ENCODE measurements at places on chromosomes 6 and 20.
A peak's percentile ranks its signal among the peaks of the same experiment; 100 is the strongest.

DNA sequence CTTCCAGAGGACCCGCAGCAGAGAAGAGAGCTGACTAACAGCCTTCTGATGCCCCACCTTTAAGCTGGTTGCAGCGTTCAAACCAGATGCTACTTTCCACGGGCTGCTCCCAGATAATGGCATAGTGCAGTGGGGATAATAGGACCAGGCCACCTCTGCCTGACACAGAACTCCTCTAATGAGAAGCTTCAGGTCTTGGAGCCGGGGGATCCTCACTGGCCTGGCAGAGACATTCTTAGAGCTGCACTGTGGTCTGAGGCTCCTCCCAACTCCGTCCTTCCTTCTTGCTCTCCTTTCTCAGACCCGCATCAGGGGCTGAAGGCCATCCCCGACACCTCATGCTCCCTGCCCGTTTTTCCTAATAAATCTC, 206.6 kb upstream of the MARCKS start:
- DNase-seq = no peak

DNA sequence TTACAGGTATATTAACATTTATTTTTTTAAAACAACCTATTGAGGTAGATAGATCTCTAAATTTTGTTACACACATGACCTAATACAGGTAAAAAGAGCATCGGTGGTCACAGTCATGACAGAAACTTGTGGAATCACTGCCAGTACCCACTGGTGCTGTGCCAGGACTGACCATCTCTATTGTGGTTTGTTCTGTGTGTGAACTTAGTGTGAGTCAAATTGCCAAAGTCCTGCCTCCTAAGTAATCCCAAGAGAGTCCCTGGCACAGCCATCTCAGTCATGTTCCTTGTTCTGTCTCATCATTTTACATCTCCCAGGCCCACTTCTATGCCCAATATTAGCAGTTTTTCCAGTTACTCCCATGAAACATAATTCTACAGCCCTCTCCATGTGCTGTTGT, 21.4 kb downstream of the GSTA2 start:
- peak; percentile 18 for DNase-seq

DNA sequence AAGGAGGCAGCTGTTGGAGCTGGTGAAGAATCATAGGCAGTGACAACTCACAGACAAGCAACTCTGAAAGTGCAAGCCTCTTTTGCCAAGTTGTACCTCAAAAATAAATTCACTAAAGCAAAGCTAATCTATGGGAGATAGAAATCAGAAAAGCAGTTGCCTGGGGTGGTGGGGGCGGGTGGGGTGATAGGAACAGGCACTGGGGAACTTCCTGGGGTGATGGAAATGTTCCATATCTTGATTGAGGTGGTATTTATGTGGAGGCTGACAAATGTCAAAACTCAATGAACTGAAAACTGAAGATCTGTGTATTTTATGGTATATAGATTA, 52.4 kb downstream of the ATP9A start:
- DNase-seq = no peak

- no peak for DNase-seq
These were observed 242.5 kb downstream of the PACRG start for GRCh38 chr6:162970246-162970645.

DNA sequence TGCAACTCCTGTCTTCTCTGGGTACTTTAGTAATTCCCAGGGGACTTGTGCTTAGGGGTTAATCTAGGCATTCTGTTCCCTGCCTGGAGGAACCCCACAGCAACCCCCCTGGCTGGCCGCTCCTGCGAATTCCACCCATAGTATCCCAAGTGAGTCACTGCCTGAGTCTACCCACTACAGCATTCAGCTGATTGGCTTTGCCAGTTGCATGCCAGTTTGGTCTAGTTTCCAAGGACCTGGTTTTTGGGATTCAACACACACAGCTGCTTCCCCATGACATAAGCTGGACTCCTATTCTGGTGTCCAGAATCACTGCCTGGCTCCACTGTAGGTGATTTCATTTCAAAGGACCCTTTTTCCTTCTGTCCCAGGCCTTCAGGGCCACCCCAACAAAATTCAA, 40.3 kb downstream of the PLCG1 start:
- peak; percentile 92 for DNase-seq

DNA sequence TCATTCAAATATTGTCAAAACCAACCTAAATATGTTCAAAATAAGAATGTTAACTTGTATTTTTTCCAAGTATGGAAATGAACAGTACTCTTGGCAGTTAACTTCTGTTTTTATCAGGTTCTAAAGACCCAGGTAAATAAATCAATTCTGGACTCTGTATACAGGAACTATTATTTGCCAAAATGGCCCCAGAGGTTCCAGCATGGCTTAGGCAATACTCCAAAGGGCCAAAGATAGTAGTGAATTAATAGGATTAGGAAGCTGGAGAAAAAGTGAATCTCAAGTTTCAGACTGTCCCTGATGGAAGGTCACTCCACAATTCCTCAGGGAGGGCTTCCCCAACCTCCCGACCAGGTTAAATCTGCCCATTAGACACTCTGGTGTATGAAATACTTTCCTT, 6.7 kb downstream of the BACH2 start:
- no peak for DNase-seq

- peak; percentile 82 for DNase-seq
These were observed 78.4 kb downstream of the ADTRP start for GRCh38 chr6:11700118-11700718.

GRCh38 chr20:58645412-58645968, 5.6 kb upstream of the STX16 start:
- DNase-seq = peak; percentile 73

DNA sequence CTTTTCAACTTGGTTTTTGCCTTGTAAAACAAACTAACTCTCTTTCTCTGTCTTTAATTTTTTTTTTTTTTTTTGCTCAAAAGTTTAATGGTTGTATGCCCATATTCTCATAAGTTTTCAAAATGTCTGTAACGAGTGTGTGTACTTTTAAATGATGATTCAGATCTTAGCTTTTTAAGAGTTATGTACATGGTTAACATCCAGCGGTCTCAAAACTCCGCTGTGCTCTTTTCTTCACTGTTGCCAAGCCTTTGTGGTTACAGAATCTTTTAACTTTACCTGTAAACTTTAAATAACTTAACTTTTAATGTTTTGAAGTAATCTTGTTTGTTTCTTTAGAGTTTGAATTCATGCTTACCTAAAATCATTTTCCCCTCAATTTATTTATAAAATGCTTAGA, 133.0 kb downstream of the SAMD5 start:
- no peak for DNase-seq

- DNase-seq = no peak
These were observed 64.5 kb upstream of the KIF16B start for GRCh38 chr20:16637797-16638196.

DNA sequence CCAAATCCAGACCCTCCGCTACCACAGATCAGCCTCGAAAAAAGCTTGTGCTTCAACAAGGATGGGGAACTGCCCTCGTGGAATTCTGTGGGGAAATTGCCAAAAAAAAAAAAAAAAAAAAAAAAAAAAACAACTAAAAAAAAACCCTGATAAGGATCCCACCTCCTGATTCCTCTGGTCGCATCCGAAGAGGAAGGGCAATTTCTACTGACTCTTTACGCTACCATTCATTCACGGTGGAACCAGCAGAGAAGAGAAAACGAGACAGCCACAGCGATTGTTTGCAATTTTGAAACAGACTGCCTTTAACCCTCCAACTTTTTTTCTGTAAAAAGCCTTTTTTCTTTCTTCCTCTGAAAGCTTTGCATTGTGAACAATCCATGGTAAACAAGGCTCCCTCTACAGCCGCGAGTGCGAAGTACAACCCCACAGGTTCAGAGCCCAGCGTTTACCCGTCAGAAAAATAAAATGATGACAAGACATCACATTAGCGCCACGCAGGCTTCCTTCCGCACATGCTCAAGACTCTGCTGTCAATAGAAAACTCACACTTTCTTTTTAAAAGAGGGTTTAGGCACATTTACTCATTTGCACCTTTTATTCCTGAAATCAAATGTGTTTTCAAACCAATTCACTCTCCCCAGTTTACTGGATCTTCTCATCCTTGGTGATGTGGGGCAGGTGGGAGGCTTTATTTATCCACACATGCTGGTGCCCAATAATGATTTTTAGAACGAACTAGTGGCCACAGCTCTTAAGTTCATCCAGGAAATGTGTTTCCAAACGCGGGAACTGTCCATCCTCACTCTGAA, 100.0 kb downstream of the NOL4L start:
- DNase-seq = peak; percentile 93

DNA sequence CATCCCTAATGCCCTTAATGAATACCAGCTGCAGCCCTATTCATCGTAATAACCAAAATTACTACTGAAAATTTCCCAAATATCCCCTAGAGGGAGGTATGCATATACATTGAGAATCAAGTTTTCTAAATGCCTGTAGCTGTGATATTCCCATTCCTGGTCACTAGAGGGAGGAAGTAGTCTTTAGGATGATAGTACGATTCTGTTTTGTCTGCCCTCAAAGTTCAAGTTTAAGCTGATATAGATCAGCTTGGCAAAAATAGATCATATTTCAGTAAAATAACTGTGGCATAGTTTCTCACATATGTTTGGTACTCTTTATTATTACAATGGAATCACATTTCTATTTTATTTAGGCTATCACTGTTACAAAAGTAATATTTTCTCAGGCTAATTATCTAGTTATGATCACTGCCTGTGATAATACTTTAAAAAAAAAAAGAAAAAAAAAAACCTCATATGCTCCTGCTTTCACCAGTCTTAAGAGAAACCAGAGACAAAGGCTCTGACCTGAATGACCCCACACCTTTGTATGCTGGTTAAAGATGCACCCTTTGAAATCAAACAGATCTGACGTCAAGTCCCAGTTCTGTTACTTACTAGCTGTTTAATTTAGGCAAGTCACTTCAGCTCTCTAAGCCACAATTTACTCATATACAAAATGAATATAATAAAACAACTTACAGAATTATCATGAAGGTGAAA, 11.0 kb downstream of the TSPYL1 start:
- DNase-seq = peak; percentile 92

DNA sequence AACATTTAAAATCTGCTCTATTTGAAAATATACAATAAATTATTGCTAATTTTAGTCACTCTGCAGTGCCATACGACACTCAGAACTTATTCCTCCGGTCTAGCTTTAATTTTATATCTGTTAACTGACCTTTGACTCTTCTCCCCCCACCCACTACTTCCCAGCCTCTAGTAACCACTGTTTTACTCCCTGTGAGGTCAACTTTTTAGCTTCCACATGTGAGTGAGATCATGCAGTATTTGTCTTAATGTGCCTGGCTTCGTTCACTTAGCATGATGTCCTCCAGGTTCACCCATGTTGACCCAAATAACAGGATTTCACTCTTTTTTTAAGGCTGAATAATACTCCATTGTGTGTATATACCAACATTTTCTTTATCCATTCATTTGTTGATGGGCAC, 80.8 kb downstream of the RPP40 start:
- DNase-seq = no peak

Data from ELR (cell line).